ENCODE measurements at places on chromosomes 13 and 19.
A peak's percentile ranks its signal among the peaks of the same experiment; 100 is the strongest.

GRCh38 chr19:43353606-43354304, at the start of gene CD177:
CD177 (plus strand) TSS chr19:43353686; CDS start chr19:43353715, 29 bp downstream.
- peak; percentile 64 for DNase-seq

DNA sequence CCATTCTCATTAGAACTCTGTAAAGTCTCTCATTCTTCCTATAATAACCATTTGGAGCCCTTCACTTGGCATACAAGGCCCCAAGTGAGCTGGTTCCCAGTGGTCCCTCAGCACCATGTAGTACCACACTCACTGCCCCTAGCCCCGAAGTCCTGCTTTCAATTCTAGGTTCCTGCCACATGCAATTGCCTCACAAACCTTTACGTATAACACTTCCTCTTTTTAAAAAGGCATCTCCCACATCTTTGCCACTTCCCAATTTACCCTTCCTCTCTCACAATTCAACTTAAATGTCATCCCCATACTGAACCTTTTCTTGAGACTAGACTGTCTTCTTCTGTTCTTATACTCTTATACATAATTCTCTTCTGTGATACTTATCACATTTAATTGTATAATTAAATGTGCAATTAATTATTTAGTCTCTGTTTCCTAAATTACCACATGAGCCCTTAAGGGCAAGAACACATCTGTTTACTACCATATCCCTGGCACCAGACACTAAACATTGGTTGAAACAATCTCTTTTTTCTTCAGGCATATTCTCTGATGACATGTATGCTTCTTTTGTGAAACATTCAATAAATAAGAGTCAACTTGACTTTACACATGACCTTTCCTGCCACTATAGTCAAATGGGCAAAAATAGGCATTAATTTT, 304.0 kb downstream of the SPRY2 start:
- DNase-seq: no peak

DNA sequence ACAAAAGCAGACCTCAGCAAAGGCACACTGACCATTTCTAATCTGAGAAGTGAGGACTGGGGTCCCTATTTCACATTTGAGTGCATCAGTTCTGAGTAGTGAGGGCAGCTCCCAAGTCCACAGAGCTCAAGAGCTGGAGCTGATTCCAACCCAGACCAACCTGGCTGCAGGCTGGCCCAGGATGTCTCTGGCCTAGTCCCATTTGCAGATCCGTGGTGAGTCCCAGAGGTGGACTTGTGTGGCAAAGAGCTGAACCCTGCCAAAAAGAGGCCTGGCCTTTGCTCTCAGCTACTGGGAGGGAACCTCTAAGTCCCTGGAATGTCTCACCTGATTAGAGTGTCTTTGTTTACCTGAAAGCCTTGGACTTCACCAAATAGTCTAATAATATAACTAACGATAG, 14.6 kb downstream of the SIGLEC7 start:
- no peak for DNase-seq

- no peak for DNase-seq
These were observed 17.1 kb upstream of the GAS6 start for GRCh38 chr13:113880651-113881611.

DNA sequence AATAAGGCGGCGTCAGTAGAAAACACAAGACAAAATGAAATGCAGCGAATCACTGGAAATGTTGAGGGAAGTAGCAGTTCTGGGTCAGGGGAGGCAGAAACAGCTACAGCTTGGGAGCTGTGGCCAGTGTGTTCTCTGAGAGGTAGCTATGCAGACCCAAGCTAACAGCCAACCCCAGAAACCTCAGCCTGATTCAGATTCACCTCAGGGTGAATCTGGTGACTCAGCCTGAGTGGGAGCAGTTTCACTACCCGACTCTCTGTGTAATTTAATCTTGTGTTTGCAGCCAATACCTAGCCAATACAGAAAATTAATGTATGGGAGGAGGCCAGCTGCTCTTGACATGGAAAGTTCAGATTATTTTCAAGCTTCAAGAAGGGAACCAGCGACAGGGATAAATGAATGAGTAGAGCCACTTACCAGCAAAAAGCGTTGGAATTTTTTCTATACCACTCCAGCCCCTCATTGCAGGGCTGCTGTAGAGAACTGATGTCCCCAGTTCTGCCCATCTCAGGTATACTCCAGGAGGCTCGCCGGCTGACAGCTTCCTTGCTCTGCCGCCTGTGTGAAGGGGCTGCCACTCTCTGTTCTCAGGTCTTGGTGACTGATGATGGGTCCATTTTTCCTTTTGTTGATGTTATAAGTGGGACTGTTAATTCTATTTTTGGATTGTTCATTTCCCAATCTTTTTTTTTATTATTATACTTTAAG, 8.9 kb downstream of the IGFL3 start:
- peak; percentile 22 for DNase-seq

- DNase-seq: no peak
These were observed 6.2 kb downstream of the EFNA2 start for GRCh38 chr19:1291761-1292418.

DNA sequence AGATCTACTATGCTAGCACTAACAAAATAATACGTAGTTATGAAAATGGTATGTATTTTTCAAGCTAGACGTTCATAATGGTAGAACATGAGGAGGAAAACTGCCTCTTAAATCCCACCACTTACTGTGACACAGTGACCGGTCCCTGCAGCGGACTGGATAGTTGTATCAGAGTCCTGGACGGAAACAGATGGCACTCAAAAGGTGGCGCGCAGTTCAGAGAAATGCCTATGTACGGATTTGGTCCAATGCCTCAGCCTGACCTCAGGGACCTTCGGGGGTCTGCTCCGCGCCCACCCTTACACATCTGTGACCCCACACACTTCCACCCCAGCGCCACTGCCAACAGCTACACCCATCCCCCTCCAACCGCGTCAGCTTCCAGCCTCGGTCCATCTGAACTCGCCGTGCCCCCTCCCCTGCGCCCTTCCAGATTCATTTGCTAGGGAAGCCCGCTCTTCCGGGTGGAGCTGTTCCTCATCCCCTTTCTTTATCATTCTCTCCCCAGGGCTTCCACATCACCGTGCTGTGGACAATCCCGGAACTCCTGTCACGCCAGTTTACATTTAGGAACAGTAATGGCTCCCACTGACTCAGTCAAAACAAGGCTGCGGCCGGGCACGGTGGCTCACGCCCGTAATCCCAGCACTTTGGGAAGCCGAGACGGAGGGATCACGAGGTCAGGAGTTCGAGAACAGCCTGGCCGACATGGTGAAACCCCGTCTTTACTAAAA, 792 bp upstream of the LENG8 start:
- DNase-seq: peak; percentile 87

- DNase-seq: no peak
These were observed 247.0 kb downstream of the GPC6 start for GRCh38 chr13:93473441-93474270.

DNA sequence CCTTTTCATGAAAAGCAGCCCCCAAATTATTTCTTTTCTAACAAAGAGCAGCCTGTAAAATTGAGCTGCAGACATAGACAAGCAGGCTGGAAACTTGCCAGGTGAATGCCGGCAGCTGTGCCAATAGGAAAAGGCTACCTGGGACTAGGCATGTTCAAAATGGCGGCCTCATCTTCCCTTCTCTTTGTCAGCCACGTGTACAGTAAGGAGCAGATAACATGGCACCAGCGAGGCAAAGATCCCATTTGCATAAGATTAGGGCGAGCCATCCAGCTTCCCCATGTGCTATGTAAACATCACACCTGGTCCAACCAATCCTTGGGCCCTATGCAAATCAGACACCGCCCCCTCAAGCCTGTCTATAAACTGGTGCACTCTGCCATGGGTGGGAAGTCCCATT, 31.2 kb upstream of the CACNA1A start:
- DNase-seq: no peak

DNA sequence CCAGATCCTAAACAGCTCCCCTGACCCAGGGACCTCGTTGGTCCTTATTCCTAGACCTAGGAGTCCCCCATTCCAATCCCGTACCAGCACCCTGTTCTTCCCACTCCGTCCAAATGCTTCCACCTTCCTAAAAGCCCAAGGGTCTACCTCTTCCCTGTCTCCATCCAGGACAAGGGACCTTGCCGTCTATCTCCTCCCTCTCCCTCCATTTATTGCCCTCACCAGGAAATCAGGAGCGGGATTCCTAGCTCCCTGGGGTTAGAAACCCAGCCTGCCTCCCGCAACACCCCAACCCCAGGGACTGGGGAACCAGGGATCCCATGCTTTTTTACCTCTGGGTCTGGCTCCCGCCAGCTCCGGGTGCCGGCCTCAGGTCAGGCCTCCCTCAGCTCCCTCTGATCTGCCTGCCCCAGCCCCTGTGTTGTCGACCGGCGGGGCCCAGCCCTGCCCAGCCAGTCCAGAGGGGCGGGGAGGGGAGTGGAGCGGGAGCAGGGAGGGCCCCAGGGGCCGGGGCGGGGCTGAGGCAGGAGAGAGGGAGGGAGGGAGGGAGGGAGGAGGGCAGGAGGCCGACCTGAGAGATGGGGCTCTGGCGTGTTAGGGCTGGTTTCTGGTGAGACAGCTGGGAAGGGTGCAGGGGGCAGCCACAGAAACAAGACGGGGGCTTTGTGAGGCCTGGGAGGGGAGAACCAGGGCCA, at the start of gene B3GNT8:
B3GNT8 (minus strand) TSS at position 423 of the 695 bp plus-strand sequence. CDS start 596 bp downstream, outside the sequence.
- peak; percentile 99 for DNase-seq

DNA sequence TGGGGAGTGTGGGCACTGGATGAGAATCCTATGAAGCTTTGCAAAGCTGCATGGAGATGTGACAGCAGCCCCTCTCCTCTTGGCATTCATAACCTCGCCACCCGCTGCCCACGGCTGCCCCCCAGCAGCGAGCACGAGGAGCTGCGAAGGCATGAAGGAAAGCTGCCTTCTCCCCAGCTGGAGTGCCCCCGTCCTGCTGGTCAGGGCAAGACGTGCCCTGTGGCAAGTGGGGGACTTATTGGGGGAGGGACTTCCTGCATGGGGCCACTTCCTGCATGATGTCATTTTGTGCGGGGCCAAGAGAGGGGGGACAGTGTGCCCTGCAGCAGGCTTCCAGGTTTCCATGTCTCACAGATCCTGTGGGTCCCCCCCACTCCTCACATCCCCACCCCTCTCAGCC, 85.9 kb downstream of the TSHZ3 start:
- no peak for DNase-seq

DNA sequence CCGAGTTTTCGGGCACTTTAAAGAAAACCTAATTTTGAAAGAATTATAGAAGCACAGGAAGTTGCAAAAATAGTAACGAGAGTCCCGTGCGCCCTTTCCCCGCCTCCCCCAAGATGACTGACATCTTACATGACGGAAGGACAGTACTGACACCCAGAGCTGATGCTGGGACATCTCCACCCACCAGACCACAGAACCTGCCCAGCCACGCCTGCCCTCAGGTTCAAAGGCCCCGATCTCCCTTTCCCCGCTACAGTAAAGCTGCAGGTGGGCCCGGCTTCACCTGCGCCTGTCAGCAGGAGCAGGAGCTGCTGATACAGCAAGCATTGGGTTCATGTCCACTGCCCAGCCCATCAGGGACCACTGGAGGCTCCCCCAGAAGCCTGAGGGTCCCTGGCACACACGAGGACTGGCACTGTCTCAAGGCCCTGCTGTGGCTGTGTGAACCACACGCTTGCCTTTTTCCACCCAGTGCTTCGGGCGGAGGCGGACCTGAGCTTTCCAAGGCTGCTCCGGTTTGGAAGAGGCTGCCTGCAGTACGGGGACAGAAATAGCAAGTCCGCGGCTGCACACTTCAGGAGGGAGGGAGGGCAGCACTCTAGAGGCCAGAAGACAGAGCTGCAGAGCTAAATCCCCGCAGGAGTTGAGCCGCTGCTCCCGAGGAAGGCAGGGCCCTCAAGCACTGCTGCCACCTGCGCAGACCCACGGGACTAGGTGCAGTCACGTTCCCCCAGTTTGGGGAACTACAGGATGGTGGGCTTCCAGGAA, 8.7 kb downstream of the MAP2K2 start:
- DNase-seq: peak; percentile 35

GRCh38 chr19:43809762-43810696, 7.8 kb upstream of the LYPD5 start:
- DNase-seq: peak; percentile 44

- peak; percentile 92 for DNase-seq
These were observed 24.6 kb upstream of the BCL3 start for GRCh38 chr19:44723952-44724319.

DNA sequence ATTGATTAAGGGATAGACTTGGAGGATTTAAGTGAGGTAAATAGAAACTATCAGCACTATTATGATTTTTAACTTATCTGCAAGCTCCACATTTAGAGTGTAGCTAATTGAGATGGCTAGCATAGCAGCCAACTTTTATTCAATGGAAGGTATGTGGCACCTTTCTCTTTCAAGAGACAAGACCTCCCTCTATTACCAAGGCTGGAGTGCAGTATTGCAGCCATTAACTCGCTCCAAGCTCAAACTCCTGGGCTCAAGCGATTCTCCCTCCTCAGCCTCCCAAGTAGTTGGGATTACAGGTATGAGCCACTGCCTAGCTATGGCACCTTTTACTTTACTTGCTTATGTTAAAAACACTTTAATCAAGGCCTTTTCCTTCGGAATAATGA, 8.2 kb downstream of the TPT1 start:
- no peak for DNase-seq

DNA sequence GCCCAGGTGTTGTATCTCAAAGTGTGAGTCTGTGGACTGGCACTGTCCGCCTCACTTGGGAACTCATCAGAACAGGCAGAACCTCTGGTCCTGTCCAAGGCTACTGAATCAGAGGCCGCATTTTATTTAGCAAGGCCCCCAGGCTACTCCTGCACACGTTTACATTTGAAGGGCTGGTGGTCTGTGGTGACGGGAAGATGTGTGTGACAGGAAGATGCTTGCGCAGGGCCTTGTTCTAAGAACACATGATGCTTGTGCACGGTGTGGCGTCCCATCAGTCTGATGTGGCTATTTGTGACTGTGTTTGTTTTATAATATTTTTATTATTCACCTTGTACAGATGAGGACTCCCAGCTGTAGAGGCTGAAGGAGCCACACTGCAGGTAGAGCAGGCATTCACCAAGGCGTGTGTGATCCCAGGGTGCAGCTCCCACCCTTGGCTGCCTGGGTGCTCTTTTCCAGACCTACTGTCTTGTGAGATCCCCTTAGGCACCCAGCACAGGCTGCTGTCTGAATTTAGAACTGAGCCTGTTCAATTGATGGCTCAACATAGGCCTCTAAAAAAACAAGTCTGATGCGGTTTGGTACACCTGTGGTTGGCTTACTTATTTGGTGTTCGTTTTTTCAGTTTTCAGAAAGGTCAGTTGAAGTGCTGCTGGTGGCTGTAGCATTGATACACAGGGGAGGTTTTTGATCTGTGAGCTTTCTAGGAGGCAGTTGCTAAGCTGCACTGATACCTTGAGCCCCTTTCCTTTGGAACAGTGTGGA, 3.1 kb downstream of the SLC25A15 start:
- DNase-seq: no peak
